ENCODE measurements at places on chromosomes 5 and 9.

DNA sequence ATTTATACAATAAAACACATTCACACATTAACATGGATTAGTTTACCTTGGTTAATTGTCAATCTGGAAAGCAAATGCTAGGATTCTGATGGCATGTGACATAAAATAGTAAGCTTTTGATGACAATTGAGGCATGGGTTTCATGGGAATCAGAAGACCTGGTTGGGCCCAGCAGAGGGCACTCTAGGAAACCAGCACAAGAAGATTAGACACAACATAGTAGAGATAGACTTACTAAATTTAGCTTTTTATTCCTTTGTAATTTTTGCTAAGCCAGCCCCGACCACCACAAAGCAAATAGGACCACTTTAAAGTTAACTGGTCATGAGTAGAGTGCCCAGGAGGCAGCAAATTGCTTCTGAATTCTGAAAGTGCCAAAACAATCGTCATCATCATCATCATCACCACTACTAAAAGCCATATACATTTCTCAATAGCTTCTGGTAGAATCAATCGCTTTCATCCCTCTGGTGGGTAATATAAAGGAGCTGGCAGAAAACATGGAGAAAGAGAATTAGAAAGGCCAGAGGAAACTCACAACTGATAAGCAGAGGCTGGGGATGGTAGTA lies 163.2 kb downstream of the ARRDC3 start:
- DNase-seq: no peak

DNA sequence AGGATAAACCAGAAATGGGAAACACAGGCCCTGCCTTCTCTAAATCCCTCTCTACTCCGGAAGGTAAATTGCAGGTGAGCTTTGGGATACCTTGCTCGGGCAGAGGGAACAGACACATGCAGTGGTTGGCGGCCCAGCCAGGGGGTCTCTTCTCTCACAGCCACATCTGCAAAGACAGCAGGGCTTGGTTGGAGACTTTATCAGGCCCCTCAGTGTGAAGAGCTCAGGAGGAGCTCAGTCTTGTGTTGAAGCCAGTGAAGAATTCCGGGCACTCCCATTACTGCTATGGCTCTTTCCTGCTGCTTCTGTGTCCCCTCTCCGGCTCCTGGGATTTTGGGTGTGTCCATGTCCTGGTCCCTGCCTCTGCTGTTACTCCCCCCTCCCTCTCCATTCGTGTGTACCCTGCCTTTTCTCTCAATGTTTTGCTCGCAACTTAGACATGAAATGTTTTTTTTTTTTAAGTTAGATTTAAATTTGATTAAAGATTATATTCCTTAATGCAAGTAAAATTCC lies 99.8 kb downstream of the TRIO start:
- DNase-seq: no peak

DNA sequence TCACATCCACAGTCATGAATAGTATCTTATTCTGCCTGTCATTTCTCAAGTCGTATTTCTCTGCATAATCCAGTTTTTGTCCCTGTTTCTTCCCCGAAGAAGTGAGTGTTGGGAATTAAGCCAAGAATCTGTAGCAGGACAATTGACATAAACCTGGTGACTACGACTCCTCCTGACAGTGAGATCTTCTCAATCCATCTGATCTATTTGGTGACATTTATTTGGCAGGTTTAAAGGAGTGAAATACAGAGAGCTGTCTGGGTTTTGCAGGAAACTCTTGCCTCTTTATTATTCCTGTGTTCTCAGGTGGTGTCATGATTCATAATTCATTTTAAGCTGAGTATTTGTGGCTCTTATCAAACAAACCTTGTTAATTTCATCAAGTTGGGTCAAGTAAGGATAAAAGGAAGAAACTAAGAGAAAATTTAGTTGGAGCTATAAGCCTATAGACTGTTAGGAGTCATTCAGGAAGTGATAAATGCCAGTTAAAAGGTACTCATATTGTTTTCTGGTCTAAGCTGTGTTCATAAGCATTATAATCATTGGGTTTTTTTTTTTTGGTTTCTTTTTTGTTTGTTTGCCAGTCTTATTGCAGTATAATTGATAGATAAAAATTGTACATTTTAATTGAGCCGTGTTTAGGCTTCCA lies 95.9 kb upstream of the PCSK1 start:
- no peak for DNase-seq

DNA sequence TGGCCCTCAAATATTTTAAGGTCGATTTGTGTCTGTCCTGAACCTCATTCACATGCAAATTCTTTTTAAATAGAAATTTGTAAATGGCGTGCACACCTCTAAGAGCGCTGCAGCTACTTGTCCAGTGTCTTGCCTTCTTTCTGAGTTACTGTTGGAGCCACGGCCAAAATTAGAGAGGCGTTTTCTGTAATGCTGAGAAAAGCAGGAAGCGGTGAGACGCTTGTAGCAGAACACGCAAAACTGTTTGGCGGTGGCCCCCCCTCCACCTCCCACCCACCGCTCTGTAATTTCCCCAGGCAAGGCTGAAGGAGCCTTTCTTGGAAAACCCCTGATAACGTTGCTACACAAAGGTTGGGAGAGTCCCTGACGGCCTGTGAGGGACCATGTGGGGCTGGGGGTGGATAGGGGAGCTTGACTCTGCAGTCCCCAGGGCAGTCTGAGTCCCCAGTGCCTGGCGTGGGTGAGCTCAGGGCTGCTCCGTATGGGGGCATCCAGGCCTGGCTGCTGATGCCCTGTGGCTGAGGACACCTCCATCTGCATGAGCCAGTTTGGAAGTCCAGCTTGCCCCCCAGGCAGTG lies 96.5 kb downstream of the GADD45G start:
- no peak for DNase-seq

- DNase-seq: no peak
Measured at GRCh38 chr9:128684065-128684324, 5.0 kb upstream of the SET start.

- DNase-seq: no peak
Measured at GRCh38 chr5:89279391-89280036, 396.5 kb upstream of the MEF2C start.

DNA sequence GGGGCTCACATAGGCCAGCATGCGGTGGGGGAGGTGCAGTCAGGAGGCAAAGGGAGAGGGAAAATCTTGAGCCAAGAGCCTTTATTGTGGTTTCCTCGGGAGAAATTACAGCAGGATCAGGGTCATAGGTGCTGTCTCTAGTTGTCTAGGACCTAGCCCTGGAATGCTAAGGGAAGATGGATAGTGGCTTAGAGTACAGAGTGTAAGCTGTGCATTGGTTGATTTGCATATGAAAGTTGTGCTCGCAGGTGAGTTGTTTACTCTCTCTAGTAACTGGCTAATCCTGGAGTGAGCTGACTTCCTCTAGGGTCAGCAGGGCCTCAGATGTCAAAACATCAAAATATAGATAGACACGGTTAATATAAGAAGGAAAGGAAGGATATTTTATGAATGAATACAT lies 877.7 kb downstream of the TLE4 start:
- DNase-seq: no peak

GRCh38 chr9:127626752-127627493 lies 14.8 kb downstream of the STXBP1 start:
- no peak for DNase-seq

GRCh38 chr5:107809201-107810034 lies 138.7 kb upstream of the EFNA5 start:
- no peak for DNase-seq

DNA sequence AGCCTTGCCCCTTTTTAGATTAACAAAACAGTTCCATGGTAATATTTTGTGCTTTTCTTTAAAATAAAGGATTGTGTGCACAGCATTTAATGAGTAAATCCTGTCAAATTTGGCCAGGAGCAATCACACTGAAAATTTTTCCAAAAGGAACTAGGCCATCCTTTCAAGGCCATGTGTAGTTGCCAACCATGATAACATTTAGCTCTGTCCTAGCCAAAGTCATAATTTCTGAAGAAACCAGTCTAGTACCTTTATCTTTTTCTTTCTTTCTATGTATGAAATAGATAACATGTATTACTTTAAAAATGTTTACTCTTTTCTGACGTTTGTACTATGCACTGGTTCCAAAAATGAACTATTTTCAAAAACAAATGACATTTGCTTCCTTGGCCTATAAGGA lies 143.7 kb downstream of the PBX3 start:
- no peak for DNase-seq

DNA sequence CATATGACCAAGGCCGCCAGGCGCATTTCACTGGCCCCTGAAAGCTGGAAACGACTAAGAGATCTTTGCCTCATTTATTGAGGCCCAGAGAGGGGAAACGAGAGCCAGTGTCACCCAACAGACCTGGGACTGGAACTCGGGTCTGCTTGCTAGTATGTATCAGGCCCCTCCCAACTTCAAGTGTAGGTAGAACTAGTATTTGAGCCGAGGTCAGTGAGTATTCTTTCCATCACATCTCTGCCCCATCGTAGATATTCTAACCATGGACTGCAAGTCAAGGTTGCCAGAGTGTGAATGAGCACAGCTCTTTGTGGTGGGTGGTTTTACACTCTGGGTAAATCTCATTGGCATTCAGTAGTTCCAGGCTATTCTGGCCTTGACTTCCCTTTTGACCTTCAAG lies 42.2 kb downstream of the GPR107 start:
- DNase-seq: no peak

DNA sequence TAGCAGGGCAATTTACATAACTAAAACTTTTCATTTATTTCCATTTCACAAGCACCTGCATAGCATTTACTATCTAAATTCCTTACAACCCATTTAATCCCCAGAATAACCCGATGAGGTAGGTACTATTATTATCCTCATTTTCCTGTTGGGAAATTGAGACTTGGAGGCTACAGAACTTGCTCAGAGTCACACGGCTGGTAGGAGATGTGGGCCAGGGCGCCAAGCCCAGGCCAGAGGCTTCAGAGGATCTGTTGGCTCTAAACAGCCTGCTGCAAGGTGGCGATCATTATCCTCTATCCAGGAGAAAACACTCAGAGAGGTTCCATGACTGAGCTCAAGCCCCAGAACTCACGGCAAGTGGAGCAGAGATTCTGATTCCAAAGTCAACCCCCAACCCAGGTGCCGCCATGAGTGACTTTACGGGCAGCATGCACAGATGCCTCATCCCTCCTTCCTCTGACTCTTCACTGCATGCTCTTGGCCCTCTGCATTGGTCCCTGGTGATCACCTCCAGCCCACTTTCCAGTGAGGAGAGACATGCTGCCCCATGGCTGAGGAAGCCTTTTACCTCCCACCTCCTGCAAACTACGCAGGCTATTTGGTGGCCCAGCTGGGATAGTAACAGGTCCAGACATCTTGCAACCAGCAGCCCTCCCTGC lies 168.4 kb upstream of the FSTL4 start:
- no peak for DNase-seq

DNA sequence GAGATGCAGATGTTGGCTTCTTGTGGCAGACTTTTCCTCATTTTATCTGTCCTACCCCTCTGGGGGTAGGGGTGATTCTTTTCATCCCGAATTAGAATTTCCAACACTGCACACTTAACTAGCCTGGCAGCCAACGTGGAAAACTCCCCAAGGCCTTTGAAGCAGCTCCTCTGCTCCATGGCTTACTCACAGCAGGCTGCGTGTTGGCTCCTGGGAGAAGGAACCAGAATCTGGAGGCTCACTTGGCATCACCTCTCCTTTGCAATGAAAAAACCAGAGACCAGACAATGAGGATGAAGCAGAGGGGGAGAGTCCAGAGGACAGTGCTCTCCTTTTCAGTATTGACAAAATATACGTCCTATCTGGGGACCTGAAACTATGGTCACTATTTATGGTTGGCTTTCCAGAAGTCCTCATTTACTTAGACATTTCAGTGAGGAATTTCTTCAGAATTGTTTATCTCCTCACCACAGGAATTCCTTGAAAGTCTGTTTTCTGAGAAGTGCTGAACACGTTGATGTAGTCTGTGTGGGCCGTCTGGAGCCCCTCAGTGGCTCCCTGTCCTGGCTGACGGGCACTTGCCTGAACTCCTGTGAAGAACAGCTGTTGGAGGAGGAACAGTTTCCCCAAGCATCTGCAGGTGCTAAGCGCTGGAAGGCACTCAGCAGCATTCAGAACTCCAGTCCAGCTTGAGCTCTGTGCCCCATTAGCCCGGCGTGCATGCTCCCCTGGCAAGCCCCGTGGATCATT lies 231.3 kb downstream of the RFK start:
- no peak for DNase-seq

DNA sequence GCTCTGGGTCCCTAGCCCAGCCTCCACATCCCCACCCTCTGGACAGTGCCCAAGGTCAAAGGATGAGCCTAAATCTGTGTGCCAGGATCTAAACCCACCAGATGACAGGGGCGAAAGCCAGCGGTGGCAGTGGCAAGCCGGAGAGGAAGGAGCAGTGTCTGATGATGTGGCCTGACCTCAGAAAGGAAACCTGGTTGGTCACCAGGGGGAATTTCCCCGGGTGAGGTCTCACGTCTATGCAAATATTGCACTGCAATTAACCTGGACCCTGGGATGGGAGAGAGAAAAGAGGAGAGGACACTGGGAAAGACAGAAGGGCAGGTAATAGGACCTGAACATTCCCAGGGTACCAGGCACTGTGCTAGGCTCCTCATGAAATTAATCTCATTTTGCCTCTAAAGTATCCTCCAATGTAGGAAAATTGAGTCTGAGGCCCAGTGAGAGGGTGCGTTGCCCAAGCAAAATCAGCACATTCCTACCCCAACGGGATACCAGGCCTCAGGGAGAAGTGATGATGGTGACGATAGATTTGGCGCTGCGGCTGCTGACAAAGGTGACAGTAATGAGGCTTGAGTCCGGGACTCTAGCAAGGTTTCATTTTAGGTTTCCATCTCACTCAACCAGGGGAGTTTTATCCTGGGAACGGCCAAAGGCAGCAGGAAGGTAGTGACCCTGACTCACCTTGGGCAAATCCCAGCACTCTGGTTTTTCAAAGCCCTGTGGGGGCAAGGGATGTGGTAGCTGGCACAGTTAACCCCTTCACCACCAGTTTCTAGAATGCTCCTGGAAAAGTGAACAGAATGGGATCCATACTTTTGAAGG lies 13.4 kb upstream of the TNIP1 start:
- DNase-seq: no peak

DNA sequence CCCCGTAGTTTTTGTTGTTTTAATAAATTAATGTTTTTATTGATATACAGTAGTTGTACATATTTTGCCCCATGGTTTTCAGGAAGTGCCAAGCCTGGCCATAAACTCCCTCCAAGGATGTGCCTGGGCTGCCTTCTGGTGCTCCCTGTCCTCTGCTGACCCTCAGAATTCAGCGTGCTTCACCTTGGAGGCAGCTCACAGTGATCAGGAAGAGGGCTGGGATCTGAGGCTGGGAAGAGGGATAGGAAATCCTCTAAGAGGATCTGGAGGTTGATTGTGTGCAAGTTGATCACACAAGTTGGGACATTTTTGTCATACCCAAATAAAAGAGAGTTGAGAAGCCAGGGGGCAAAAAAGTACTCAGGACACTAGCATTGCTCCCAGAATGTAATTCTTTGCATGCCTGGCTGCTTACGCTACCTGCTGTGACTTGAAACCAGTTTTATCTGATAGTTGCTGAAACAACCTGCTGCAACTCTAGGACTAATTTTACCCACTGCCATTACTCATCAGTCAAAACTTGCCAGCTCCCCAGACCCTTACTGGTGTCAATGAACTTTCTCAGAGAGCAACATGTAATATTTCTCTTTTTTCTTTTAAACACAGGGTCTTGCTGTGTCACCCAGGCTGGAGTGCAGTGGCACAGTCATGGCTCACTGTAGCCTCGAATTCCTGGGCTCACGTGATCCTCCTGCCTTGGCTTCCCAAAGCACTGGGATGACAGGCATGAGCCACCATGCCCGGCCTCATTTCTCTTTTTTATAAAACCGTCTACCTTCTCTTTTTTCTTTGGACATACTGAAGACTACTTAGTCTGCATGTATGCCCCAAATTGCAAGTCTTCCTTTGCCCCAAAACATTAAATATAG lies 29.0 kb downstream of the PDE6A start:
- DNase-seq: no peak

- no peak for DNase-seq
Measured at GRCh38 chr5:44542470-44542869, 153.2 kb upstream of the FGF10 start.

GRCh38 chr5:141778206-141778605 lies 96.2 kb upstream of the ARAP3 start:
- no peak for DNase-seq

All from HL-60 (cell line).